Suppressor macrophage (primary cell): ENCODE measurements at places on chromosomes 5 and 9.

DNA sequence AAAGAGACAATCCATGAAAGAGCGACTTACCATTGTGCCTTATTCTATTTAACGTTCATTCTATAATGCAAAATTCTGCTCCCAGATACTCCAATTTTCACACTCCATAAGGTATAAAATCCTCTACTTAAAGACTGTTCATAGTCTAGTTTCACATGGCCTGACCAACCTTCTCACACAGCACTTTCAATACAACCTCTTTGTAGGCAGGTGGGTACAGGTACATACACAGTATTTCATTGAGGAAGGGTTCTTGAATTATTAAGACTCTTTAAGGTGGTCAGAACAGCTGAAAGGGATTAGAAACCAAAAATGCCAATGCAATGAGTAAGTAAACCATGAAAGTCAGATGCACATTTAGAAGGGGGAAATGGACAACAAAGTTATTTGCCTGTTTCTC lies 352.0 kb downstream of the PARP8 start:
- no peak for DNase-seq

GRCh38 chr5:98321361-98321760 lies 452.1 kb upstream of the RGMB start:
- DNase-seq, result no peak

GRCh38 chr5:5481206-5481605 lies 58.7 kb downstream of the ICE1 start:
- no peak for DNase-seq

DNA sequence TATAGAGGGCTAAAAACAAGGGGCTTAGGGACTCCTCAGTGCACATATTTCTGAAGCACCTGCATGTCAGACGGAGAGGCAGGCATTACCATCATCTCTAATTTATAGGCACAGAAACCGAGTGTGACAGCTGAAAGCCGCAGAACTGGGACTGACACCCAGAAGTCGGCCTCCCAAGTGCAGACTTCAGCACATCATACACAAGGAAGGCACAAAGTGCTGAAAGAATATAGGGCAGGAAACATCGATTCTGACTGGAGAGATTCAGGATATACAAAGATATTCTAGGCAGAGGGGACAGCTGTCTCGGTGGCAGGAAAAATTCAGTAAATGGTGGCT lies 11.2 kb downstream of the MRPS27 start:
- DNase-seq, result no peak

DNA sequence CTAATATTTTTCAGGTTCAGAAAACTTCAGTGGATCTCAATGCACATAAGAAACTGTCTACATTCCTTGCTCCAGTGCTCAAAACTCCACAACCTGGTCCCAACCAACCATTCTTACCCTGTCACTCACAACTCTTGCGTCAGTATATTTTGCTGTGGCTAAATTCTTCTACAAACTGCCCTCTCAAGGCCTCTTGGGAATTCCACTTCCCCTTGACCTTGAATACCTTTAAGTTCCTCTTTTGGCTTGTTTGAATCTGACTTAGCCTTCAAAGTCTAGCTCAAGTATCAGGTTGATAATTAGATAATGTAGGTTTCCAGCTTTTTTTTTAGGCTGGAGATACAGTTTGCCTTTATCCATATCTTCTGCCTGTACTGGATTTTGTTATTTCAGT lies 128.3 kb downstream of the SLF1 start:
- peak; percentile 20 for DNase-seq

- DNase-seq, result peak; percentile 82
Measured at GRCh38 chr5:148437249-148437648, 53.5 kb downstream of the FBXO38 start.

DNA sequence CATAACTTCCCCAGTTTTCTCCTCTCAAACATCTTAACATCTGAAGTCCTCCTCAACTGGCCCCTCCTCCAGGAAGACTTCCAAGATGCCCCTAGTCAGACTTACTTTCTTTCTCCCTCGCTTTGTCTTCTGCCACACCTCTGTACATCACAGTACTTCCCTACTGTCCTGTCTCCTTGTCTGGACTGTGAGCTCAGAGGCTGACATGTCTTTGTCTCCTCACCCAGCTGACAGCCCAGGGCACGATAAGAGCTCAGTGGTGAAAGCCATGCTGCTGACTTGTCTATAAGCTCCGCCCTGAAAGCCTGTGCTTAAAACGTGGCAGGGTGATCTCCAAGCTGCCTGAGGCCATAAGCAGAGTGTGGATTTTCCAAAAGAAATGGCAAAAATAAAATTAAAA lies 33.0 kb upstream of the SLC25A51 start:
- DNase-seq, result no peak

- no peak for DNase-seq
Measured at GRCh38 chr5:120447706-120448239, 16.3 kb upstream of the PRR16 start.

DNA sequence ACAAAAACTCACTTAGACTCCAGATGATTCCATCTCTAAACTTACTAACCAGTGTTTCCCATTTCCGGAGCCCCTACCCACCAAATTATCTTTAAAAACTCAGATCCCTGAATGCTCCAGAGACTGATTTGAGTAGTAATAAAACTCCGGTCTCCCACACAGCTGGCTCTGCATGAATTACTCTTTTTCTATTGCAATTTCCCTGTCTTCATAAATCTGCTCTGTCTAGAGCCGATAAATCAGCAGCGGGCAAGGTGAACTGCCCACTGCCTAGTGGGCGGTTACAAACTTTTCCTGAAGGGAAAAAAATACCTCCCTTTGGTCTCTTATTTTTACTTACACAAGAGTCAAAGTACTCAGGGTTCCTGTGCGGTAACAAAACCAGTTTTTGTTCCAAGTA lies 624.4 kb upstream of the RORB start:
- DNase-seq, result no peak

GRCh38 chr5:54832858-54833257 lies 152.5 kb downstream of the ESM1 start:
- peak; percentile 85 for DNase-seq

DNA sequence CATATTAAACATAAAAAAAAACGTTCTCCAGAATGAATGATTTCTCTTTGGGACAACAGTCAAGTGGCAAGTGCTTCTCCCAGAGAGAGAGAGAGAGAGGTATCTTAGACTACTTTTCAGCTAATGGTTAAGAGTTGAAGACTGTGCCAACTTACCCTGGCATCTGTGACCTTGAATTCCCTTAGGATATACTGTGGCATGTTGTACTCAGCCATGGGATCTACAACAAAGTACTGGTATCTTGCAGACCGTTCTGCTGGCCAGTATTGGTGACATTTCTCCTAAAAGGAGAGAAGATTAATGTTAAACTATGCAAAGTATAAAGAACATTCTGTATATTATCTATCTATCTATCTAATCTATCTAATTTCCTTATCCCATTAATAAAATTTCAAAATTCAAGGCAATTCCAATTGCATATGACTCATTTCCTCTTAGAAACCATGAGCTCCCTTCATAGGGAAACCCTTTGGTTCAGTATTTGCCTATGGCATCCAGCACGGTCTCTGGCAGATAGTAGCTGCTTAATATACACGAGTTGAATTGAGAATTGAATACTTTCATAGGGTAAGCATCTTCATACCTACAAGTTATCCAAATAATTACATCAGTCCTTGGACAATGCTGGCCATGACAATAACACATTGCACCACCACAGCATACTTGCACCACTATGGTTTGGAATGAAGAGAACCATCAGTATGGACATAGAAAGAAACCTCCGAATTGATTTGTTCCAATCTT lies 539.4 kb upstream of the DMAC1 start:
- DNase-seq, result no peak

DNA sequence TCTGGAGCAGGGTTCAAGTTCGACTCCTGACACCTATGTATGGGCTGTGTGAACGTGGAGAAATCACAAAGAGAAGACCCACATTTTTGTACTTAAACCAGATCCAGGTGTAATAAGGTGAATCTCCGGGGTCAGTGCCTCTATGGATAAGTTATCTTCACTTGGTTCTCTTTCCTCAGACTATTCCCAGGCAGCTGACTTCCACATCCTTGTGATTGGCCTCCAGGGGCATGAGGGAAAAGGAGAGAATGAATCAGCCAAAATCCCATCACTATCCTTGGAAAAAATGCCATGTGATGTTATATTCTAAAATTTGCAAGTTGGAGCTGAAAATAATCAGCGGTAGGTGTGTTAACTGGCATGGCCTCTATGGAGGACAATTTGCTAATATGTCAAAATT lies 37.2 kb downstream of the ZNF622 start:
- no peak for DNase-seq

DNA sequence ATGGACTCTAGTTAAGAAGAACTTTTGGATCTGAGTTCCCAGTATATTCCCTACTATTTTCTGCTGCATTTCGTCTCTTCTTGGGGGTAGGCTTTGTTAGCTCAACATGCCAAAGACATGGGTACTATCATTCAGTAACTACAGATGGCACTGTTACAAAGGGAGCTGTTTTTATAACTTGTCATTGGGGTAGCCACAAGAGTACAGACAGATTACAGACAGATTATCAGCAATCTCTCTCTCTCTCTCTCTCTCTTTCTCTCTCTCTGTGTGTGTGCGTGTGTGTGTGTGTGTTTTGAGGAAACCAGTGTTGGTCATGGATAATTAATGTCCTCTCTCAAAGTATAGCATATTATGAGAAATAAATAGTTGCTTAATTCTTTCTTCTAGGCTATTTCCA lies 116.1 kb downstream of the WDR70 start:
- no peak for DNase-seq

GRCh38 chr9:7871977-7872730 lies 72.6 kb upstream of the DMAC1 start:
- no peak for DNase-seq

DNA sequence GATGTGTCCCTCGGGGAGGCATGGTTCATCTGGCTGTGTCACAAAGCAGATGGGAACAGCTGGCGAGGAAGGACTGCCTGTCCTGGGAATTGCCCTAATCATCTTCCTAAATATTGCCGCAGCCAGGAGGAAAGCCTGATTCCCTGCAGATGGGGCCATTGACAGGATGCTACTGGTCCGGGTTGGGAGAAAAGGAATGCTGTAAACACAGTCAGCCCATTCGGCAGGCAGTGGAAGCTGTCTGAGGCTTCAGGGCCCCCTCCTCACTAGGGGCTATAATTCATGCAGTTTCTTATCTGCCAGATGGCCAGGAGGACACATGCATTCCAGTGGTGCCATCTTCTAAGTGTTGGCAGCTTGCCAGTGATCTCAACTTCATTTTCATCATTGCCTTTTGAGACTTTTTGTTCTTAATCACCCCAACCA lies 110.3 kb downstream of the KCNIP1 start:
- no peak for DNase-seq

DNA sequence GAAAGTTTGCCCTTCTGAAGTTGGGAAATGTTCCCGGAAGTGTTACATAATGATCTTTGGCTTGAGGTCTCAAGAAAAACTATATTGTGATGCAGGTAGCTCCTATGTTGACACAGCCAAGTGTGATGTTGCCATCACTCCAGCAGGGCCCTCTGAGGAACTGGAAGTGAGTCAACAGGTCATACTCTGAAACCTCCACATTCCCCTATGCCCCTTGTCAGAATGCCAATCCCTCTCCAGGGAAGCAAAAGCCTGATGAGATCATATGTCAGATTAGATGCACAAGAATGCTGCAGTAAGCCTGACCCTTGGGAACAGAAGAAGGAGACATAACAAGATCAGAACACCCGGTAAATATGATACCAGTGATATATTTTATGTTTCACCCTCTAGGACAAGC lies 66.8 kb upstream of the ITGA2 start:
- peak; percentile 15 for DNase-seq

DNA sequence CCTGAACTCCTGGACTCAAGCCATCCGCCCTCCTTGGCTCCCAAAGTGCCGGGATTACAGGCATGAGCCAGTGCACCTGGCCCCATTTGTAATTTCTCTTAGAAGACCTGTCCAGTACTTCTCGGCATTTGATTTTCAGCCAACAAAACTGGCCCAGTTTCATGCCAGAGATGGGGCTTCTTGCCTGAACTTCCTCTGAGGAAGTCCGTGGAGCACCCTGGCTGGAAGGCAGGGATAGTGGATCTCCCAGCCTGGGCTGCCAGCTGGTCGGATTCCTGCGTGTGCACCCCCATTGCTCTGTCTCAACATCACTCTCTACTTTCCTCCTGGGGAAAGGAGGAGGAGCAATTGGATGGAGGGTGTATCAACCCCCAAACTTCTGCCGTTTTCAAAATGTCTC lies 39.0 kb downstream of the FAM78A start:
- no peak for DNase-seq

DNA sequence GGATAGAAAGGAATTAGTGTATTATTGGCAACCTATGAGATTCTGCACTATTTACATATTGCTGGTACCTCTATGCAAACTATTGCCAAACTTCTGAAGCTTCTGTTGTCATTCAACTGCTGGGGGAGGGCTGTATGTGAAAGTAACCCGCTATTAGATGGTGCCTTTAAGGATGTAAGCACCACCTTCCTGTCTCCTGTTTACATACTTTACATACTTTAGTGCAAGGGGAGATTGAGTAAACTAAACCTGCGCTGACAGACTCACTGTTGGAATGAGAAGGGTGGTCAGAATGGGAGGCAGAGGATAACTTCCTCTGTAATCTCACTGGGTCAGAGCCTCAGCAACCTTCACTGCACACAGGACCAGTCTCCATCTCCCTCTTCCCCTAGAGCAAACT lies 123.8 kb downstream of the NR3C1 start:
- DNase-seq, result no peak

GRCh38 chr9:83584995-83585394 lies 37.9 kb upstream of the IDNK start:
- no peak for DNase-seq

- DNase-seq, result no peak
Measured at GRCh38 chr5:82735160-82735789, 341.9 kb downstream of the TMEM167A start.

DNA sequence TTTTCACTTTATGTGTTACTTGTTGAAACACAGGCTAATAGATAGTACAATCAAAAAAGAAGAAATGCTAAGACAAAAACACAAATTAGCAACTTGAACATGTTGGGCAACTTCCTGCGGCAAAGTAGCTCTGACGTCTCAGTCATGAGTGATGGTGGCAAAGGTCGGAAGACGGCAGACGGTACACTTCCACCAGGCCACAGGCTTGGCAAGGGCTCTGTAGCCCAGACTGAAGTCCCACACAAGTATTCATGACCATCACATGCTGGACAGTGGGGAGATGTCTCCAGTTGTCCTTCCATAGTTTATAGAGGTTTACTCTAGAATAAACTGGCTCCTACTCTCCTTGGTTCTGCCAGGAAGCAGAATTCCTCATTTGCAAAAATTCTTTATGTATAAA lies 831.3 kb downstream of the MTRR start:
- DNase-seq, result no peak

DNA sequence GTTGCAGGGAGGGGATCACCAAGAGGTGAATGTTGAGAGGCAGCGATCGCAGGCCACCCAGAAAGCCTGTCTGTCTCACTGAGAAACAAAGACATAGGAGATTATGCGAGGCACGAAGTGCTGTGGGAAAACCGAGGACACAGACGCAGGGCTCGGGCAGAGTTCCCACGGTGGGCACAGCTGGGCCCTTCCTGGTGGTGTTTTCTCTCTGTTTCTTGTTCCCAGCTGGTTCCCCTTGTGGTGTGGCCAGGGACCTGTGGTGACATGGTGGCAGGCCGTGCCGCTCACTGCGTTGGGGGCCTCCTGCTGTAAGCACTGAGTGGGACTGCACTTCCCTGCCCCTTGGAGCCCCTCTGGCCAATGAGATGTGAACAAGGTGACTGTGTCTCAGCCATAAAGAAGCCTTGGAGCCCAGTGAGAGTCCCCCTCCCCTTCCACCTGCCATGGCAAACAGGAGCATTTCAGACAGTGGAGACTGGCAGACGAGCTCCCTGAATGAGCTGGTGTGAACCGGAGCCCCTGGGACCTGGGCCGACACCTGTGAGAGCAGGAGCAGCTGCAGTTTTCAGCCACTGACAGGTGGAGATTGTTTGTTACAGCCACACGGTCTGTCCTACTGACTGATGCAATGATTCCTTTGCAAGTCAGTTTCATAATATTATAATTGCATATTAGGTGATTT lies 13.2 kb upstream of the IRX4 start:
- DNase-seq, result no peak
